Globus pallidus (tissue), 1 donor: ENCODE measurements at places on chromosomes 5 and 9.

DNA sequence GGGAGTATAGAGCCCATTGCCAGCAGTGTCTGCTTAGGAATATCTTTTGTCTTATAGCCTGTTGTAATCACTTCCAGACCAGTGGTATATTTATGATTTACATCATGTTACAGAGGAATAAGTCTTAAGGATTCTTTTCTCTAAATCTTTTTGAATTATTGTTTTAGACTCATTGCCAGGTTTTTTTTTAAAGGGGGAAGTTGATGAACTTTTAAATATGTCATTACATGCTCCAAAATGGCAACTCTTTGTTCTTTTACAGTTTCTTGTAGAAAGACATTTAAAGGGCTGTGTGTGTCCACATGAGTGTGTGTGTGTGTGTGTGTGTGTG, 59.4 kb upstream of the NFIB start:
- DNase-seq: no peak

DNA sequence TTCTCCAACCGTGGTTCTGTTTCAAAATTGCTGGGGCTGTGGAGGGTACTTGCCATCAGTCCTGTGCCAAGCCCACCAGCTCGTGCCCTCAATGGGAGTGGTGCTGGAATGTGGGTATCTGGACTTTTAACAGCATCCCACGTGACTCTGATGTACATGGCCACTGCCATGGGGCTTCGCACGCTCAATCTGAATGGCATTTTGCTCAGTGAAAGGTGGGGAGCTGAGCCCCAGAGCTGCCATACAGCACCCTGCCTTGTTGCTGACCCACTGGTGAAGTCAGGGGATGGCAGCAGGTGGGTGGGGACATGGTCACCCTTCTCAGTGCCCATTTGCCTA, 16.6 kb upstream of the SYNPO start:
- DNase-seq: no peak

DNA sequence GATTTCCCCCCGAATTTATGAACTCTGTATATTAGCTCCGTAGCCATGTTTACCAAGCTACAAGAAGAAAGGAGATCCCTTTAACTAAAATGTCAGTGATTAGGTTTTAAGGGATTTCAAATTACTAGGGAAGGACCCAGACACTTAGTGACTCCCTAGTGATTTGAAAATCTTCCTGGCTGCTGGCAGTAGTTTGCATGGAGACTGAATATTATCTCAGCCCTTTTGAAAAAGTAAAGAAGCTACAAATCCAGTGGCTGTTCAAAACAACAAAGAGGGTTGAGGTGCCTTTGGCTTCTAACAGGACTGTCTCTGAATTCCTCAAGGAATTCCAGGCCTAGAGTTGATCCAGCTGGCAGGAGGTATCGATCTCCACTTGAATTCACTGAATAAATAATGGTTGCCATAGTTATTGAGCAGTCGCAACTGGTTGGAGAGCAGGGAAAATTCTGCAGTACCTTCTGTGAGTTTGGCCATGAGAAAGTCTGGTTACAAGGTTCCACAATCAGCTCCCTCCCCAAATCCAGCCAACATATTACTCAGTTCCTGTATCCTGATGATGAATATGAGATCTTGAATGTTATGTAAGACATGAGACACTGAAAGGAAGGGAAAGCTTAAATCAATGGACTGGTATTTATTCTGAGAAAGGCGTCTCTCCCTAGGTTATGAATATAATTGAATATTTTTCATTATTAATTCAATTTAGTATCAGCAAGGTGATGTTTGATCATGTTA, 37.7 kb downstream of the NR4A3 start:
- peak; percentile 6 for DNase-seq

DNA sequence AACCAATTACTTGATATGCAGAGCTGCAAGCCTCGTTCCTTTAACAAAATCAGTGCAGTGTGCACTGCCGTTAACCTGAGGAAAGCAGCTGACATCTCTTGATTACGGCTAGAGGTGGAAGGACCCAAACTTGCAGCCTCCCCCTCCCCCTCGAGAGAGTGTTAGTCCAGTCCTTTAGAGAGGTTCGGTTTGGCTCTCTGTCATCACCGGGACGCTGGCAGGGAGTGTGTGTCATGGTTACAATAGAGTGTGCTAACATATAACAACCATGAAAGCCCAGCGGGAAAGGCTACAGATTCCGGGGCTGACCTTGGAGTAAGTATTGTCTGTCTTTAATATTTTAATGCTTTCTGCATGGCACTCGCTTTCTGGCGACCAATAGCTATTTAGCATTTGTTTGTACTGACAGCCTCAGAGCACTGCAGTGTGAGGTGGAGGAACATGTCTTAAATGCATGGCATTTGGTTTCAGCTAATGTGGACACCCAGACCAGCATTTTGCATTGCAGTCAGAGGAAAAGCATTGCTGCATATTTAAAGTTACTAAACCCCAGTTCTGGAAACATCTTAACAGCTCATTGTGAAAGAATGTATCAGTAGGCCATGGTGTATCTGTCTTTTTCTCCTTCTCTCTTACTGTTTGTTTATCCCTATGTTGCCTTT, 237.5 kb downstream of the CD180 start:
- DNase-seq: peak; percentile 47

DNA sequence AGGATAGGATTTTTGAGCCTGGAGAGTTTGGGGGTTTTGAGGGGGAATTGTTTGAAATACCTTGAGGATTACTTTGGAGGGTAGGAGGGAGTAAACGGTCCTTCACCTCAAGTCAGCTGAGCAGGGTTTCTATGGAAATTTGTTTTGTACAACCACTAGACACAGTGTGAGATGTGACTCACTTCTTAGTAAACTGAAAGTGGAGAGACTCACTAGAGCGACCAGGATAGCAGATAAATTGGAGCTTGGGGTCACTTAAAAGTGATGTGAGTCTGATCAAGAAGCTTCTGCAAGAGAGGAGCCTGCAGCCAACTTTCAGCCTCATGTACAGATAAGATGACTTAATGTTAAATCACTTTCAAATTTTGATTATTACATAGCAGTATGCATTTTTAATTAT, 1945.9 kb upstream of the NUDT12 start:
- no peak for DNase-seq

DNA sequence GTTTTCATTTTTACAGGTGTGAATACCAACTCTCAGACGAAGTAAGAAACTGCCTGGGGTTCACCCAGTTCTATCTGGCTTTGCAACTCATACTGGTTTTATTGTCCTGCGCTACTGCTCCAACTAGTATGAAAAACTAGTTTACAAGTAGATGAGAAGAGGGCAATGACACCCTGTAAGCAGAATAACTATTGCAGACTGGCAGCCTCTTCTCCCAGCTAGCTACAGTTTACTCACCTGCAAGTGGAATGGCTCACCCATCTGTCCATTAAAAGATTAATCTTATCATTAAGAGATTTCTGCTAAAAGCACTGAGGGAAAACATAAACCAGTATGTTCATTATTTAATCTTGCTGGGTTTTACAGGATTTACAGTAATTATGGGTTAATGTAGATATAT, 113.4 kb downstream of the FRMD3 start:
- no peak for DNase-seq

DNA sequence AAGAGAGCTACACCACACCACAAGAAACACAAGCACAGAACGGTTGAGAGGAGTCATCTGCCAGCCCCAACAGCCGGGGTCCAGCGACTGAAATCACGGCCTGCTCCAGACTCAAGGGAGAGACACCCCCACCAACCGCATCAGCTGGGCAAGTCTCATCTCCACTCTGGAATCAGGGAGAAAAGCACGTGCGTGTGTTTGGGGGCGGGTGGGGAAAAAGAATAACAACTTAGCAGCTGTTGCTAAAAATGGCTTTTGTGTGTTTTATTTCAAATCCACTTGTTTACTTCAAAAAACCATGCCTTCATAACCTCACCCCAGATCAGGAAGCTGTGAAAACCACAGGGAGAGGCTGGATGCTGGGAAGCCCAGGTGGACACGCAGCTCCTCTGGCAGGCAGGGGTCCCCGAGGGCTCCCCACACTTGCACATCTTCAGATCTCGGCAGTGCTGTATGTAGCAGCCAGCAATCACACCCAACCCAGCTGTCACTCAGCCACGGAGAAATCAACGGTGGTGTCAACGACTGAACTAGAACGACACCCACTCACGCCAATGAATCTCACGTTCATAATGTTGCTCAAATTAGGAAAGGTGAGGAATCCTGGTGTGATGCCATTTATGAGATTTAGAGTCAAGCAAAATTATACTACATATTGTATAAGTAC, 19.0 kb downstream of the PNPLA7 start:
- DNase-seq: no peak

DNA sequence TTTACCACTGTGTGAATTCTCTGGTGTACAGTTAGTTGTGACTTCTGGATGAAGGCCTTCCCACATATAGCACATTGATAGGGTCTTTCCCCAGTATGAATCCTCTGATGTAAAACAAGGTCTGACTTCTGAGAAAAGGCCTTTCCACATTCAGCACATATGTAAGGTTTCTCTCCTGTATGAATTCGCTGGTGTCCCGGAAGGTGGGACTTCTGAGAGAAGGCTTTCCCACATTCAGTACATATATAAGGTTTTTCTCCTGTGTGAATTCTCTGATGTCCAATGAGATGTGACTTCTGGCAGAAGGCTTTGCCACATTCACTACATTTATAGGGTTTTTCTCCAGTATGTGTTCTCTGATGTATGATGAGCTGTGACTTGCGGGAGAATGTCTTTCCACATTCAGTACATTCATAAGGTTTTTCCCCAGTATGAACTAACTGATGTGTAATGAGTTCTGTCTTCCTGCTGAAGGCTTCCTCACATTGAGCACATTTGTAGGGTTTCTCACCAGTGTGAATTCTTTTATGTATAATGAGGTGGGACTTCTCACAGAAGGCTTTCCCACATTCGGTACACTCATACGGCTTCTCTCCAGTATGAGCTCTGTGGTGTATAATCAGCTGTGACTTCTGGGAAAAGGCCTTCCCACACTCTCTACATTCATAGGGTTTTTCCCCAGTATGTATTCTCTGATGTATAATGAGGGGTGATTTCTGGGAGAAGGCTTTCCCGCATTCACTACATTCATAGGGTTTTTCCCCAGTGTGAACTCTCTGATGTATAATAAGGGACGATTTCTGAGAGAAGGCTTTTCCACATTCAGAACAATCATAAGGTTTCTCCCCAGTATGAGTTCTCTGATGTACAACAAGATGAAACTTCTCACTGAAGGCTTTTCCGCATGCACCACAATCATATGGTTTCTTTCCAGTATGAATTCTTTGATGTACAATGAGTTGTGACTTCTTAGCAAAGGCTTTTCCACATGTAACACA, 9.1 kb downstream of the ZNF300 start:
- no peak for DNase-seq

- DNase-seq: no peak
Observed at GRCh38 chr9:5566054-5566618, 55.8 kb downstream of the PDCD1LG2 start.

GRCh38 chr9:70030156-70030555, 13.5 kb upstream of the MAMDC2 start:
- no peak for DNase-seq

DNA sequence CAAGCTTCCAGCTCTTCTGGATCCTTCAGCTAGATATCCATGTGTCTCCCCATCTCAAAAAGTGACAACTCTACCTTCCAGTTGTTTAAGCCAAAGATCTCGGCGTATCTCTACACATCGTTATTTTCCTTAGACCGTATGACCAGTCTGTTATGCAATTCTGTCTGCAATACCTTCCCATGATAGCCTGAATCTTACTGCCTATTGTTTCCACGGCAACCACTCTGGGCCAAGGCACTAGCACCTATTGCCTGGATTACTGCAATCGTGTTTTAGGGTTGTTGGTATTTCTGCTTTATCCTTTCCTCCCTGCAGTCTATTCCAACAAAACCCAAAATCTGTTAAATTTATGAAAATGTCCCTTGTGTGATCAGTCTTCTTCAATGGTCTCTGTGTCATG, 448.4 kb downstream of the MTRR start:
- DNase-seq: no peak

GRCh38 chr9:135503371-135504261, 3.1 kb downstream of the MRPS2 start:
- no peak for DNase-seq

DNA sequence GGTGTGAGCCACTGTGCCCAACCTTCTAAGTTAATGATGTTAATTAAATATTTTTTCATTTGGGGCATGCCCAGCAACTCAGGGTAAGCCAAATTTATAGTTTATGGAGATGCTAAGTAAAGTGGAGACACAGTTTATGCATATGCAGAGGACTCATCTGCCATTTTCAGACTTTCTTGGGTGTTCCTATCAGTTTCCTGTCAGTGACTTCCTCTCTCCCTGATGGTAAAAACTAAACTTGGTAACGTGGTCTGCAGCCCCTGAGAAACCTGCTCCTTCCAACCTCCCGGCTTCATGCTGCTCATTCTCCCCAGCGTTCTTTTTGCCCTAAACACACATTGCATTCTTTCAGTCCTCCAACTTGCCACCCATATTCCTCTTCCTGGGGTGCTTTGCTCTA, 48.4 kb upstream of the TUT7 start:
- no peak for DNase-seq

DNA sequence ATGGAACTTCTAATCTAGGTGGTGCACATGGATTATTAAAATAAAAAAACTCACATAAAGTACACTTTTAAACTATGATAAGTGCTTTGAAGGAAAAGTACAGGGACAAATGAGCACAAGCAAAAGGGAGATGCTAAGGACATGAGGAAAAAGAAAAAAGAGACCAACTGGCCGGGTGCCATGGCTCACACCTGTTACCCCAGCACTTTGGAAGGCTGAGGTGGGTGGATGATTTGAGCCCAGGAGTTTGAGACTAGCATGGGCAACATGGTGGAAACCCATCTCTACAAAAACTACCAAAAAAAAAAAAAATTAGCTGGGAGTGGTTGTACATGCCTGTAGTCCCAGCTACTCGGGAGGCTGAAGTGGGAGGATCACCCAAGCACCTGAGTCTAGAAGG, 67.1 kb downstream of the SH3TC2 start:
- DNase-seq: no peak

DNA sequence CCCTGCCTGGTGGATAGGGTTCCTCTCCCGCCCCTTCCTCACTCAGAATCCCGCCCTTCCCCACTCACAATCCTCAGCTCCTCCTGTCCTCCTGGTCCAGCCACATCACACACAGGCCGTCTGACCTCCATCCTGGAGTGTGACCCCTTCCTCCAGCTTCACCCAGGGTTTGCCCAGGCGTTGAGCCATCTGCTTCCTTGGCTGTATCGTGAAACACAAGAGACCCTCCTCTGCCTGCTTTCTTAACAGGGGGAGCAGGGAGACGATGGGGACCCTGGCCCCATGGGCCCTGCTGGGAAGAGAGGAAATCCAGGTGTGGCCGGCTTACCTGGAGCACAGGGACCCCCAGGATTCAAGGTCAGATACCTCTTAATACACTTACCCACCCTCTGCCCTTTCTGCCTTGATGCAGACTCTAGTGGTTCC, 32.3 kb upstream of the ORM1 start:
- DNase-seq: no peak

GRCh38 chr5:69152731-69153130, 14.2 kb upstream of the CCNB1 start:
- DNase-seq: no peak

DNA sequence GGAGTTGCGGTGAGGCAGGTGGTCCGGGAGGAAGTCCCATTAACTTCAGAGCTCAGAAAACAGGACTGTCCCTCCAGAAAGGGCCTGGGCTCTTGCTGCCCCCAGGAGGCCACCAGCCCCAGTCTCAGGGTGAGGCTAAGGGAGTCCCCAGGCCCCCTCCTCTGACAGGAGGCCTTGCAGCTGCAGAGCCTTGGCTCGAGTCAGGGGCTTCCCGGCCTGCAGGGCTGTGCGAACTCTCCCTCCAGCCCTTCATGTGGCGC, 3.2 kb upstream of the STPG3 start:
- no peak for DNase-seq
